ENCODE measurements at places on chromosomes 12 and 14.

- no peak for DNase-seq
These were observed 72.8 kb downstream of the TNFAIP2 start for GRCh38 chr14:103195828-103196615.

DNA sequence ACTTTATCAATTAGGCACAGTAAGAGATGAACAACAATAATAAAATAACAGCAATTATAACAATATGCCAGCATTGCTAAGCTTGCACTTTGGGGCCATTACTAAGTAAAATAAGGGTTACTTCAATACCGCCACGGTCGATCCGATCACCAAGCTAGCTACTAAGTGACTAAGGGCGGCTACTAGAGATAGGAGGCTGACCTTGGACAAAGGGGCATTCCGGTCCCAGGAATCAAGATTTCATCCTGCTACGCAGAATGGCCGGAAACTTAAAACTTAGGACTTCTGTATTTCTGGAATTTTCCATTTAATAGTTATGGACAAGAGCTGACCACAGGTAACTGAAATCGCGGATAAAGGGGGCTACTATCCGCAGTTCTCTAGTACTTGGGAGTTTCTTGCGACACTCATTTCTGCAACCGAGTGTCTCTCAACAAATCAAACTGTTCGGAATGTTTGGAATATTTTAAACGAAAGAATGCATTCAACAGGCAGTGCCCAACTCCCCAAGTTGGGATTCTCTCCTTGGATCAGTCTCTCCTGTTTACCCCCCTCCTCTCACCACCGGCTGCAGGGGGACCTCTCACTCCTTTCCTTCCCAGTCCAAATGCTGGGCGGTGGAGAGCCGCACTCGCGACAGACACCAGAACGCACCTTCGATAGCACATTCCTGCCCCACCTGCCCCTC is 650 bp downstream of the HEBP1 start:
- peak; percentile 49 for DNase-seq

- no peak for DNase-seq
These were observed 112.1 kb downstream of the DAD1 start for GRCh38 chr14:22476887-22477286.

- DNase-seq, result no peak
These were observed 40.2 kb upstream of the OTOGL start for GRCh38 chr12:80059102-80059501.

DNA sequence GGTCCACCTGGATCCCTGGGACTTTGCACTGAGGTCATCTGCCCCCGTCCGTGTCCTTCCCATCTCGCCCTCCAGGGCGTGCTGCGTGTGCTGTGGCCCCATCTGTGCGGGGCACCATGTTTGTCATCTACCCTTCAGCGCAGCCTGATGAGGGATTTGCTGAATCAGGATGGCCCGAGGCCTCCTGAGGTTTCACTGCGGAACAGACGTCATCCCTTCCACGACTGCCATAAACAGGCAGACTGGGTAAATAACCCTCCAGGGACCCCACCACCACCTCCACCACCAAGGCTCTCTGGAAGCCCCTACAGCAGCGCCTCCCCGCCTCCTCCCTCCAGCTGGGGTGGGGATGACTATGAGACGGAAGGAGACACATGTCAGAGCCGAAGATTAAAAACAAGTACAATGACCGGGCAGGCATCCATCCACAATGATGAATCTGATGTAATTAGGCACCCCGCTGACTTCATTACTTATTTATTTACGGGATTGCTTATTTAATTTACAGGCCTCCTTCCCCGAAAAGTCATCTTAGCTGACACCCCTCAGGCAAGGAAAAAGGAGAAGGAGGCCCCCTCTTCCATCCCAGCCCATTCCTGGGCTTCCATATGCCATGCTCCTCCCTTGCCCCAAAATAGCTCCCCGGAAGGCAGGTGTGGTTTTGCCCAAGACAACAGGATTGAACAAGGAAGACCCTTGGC is 39.4 kb downstream of the NCOR2 start:
- DNase-seq, result peak; percentile 81

GRCh38 chr14:75141967-75142366 is 15.1 kb upstream of the NEK9 start:
- peak; percentile 54 for DNase-seq

DNA sequence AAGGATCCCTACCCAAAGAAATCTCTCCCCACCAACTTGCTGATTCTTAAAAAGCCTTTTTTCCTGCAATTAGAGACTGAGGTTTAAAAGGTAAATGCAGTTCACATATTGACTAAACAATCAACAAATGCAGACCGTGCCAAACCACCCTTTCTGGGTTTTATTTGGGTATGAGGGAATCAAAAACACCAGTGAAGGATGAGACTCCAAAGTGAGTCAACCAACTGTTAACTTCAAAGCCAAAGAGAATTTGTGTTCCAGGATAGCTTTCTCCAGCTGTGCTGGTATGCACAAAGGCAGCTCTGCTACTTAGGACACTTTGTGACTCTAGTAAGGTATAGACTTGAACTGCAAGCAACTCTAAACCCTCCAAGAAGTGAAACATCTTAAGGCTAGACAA is 39.4 kb downstream of the RPS29 start:
- DNase-seq, result peak; percentile 22

DNA sequence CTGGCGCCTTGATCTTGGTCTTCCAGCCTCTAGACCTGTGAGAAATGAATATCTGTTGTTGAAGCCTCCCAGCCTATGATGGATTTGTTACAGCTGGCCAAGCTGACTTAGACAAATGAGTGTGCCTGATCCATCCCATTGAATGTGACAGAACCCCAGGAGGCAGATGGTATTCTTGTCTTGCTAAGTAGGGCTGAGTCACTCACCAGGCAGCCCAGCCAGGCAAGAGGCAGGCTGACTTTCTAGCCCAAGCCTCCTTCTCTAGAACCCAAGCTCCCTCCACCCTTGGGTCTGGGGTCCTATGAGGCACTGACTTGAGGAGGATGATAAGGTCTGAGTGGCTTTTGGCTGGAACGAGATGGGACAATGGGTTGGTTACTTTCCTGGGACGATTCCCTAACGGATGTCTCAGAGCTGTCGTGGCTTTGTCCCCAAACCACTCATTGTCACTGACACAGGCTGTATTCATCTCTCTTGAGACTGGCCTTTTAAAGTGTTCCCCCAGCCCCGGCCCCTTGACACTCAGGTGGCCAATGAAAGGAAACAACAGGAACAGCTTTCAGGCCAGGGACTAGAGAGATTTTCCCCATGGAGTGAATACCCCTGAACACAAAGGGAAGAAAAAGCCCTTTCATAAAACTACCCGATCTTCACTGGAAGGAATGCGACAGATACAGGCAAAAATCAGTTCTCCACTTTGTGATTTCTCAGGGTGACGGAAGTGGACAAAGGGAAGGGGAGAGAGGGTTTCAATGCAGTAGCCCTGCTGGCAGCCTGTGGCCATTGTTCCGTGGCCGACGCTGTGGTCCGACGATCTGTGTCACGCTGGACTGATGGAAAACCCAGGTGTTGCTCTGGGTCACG is 264.2 kb downstream of the AACS start:
- no peak for DNase-seq

DNA sequence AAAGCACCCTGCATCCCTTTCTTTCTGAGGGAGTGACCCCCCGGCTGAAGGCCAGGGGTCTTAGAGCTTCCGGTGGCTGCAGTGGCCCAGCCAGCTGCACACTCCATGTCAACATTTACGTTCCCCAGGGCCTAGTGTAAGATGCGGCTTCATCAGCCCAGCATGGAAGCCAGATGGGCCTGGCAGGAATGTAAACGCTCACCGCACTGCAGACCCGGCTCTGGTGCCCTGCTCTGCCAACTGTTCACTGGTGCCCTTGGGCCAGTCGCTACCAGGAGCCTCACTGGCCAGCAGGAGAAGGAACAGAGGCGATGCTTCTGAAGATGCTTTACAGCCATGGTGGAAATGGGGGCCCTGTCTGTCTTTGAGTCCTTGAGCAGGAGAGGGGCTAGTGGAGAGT is 8.6 kb upstream of the TMEM119 start:
- no peak for DNase-seq

DNA sequence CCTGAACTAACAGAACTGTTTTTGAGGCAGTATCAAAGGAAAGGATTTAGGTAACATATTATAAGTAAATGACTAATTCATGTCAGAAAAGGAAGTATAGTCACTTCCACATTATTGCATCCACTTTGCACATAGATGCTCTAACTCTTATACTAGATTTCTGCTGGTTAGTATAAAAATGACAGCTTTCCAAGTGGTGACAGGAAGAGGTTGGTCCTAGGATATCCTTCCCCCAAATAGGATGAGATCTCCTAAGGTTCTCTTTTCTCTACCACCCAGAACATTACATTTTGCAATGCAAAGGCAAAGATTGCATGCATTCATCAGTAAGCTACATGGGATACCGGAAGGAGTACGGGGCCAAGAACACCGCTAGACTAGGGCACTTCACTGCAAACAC is 15.2 kb downstream of the DAD1 start:
- DNase-seq, result no peak

- no peak for DNase-seq
These were observed 326.8 kb downstream of the SYT1 start for GRCh38 chr12:79191391-79191790.

- DNase-seq, result no peak
These were observed 49.7 kb downstream of the DAAM1 start for GRCh38 chr14:59238216-59238615.

- DNase-seq, result no peak
These were observed 654 bp upstream of the SUPT16H start for GRCh38 chr14:21384494-21384851.

- no peak for DNase-seq
These were observed 24.7 kb upstream of the OR6J1 start for GRCh38 chr14:22668863-22669262.

DNA sequence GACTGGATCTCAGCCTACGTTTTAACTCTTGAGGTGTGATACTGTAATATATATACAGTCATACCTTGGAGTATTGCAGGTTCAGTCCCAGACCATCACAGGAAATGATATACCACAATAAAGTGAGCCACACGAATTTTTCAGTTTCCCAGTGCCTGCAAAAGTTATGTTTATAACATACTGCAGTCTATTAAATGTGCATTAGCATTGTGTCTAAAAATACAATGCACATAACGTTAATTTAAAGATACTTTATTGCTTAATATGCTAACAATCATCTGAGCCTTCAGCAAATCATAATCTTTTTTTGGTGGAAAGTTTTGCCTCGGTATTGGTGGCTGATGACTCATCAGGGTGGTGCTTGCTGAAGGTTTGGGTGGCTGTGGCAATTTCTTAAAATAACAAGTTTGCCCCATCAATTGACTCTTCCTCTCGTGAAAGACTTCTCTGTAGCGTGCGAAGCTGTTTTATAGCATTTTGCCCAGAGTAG is 18.9 kb downstream of the PYROXD1 start:
- peak; percentile 48 for DNase-seq

GRCh38 chr12:94942663-94943062 is 60.8 kb downstream of the NDUFA12 start:
- no peak for DNase-seq

GRCh38 chr12:6539314-6539682 is 5.0 kb downstream of the GAPDH start:
- DNase-seq, result peak; percentile 24

DNA sequence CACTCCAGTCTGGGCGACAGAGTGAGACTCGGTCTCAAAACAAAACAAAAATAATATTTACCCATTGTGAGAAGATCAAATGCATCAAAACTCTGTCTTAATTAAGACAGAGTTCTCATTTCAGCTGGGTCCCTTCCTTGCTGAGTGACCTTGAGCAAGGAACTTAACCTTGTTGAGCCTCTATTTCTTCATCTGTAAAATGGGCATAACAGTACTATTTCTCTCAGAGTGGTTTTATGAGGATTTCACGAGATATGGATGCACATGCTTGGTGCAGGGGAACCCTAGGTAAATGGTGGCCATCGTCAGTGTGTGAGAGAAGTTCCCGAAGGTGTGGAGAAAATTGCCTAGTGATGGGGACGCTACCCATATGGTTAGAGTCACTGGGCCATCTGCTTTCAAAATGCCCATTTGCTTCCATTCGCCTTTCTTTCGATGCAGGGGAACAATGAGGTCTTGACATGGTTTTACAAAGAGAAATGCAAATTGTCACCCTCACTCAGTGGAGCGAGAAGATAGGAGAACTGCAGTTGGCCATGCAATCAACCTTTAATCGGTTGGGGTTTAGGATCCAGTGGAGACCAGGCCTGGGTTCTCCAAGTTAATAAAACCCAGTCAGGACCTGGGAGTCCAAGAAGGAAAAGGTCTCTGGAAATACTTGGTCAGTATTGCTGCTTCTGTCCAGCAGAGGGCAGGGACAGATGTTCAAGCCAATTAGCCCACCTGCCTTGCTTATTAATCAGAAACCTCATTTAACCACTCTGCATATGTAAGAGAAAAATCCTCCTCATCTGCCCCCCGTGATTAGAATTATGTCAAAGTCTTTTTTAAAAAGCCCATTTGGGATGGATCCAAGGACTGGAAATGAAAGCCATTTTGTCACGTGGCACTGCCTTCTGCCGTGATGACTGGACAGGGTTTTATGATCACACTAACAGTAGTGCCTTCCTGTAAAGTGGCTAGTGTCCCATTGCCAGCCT is 37.2 kb downstream of the CFAP251 start:
- peak; percentile 56 for DNase-seq

DNA sequence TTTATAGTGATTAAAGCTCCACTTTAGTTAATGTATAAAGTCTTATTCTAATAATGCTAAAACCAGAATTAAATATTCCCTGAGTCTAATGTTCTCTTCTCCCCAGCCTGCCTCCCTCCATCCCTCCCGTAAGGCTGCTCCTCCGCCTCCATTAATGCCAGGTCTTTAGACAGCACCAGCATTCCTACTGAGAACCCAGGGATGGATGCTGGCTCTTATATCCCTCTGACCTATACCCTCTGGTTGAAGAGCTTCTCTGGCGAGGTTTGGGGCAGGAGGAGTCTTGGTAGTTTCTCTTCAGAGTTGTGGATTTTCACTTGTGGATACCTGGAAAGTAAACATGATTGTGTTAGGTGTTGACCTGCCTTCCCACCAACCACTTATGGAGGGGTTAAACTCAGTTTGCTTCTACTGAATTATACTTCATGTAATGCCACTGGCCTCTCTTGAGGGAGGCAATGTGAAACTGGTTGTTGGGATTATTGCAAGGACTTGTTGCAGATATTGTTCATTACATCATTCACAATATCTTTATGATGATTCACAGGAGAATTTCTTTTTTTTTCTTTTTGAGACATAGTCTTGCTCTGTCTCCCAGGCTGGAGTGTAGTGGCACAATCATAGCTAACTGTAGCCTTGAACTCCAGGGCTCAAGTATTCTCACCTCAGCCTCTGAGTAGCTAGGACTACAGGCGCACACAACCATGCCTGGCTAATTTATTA is 11.1 kb upstream of the SMAGP start:
- peak; percentile 74 for DNase-seq

DNA sequence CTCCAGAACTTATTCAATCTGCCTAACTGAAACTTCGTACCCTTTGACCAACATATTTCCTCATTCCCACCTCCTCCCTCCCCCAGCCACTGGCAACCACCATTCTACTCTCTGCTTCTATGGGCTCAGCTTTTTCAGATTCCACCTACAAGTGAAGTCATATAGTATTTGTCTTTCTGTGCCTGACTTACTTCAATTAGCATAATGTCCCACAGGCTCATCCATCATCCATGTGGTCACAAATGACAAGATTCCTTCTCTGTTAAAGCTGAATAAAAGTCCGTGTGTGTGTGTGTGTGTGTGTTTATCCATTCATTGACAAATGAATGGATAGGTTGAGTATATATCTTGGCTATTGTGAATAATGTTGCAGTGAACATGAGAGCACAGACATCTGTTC is 1.3 kb upstream of the C14orf39 start:
- DNase-seq, result no peak

GRCh38 chr14:78399316-78399889 is 229.2 kb downstream of the NRXN3 start:
- peak; percentile 42 for DNase-seq

Measured in GM23248 (cell line).